NCI-H510A (cell line): ENCODE measurements at places on chromosomes 12 and 14.

GRCh38 chr12:89307474-89308253, 44.6 kb downstream of the DUSP6 start:
- no peak for DNase-seq

DNA sequence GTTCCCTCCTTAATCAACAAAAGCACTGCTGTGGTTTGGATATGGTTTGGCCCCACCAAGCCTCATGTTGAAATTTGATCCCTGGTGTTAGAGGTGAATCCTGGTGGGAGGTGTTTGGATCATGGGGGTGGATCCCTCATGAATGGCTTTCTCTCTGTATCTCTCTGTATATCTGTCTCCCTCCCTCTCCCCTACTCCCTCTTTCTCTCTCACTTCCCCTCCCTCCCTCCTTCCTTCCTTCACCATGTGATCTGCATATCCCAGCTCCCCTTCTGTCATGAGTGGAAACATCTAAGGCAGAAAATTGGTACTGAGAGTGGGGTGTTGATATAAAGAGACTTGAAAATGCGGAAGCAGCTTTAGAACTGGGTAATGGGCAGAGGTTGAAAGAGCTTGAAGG, 5.2 kb downstream of the GSKIP start:
- DNase-seq: no peak

- DNase-seq: no peak
Measured at GRCh38 chr12:1174659-1175058, 183.6 kb downstream of the ERC1 start.

- no peak for DNase-seq
Measured at GRCh38 chr14:31933716-31934115, 143.4 kb upstream of the ARHGAP5 start.

DNA sequence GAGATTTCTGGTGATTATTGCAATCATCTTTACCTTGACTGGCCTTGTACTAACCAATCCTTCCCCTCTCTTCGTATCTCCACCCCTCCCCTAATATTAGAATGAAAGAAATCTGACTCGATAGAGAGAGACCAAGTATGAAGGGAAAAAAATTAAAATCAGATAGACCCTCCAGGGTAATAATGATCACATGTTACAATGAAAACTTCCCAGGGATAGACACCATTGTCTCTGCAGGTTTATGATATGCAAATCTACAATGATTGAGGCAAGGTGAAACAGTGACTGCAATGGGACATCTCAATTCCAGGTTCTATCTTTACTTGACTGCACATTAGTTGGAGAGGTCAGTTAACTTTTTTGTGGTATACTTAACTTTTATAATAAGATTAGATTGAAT, 1.5 kb upstream of the NFKBIA start:
- no peak for DNase-seq

- no peak for DNase-seq
Measured at GRCh38 chr12:5000204-5000603, 43.5 kb upstream of the KCNA5 start.

- DNase-seq: no peak
Measured at GRCh38 chr14:58327019-58327418, 28.7 kb downstream of the ARID4A start.

DNA sequence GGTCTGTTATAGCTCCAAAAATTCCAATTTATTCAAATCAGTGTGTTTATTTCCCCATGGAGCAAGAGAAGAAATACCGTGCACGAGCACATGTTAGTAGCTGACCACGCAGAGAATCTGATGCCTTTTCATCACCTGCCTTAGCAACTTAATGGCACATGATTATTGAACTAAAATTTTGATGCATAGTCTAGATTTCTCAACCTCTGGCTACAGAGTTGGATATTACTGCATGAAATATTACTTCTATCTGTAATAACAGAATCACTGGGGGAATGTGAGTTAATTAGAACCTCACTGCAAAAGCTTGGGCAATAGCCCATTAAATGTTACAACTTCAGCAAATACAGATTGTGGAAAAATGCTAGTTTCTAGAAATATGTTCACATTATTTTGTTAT, 335.8 kb downstream of the FLRT2 start:
- DNase-seq: no peak

DNA sequence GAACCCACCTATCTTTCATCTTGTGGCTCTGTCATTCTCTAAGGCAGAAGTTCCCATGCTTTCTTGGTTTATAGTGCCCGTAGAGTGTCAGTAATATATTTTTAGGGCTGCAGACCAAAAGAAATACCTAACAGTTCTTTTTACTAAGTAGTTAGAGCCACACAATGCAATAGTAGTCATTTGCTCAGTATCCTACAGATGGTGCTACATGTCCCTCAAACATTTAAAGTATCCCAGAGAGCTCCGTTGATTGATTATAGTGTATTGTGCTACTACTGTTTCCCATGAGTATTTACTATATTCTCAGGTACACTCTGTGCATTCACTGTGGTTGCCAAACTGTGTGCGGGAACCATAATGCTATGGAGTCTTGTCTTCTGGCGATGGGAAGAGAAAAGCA, 4.7 kb upstream of the PLBD1 start:
- no peak for DNase-seq

DNA sequence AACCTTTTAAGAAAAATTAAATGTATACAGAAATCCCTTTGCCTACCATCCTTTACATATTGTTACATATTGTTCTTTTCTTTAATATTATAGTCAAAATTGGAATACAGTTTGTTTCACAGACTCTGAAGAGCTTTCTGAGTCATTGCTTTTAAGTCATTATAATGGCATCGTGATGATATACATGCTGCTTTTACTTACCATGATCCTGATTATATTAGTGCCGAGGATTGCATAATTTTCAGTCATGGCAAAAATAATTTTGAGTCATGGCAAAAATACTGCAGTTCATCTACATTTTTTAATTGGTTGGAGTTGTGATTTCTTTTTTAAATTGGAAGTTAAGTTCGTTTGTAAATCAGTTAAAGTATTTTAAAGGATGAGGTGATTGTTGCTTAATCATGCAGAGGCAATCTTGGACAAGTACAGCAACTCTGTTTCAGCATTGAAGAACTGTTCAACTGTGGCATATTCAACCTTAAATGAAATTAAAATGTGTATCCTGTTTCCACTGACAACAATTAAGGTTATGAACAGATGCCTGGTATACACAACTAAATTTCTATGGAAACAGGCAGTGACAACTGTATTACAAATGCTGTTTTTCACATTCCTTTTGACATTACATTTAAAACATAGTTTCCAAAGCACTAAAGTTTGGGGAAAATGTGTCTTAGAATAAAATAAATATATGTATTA, 142.3 kb downstream of the PCNX1 start:
- no peak for DNase-seq

DNA sequence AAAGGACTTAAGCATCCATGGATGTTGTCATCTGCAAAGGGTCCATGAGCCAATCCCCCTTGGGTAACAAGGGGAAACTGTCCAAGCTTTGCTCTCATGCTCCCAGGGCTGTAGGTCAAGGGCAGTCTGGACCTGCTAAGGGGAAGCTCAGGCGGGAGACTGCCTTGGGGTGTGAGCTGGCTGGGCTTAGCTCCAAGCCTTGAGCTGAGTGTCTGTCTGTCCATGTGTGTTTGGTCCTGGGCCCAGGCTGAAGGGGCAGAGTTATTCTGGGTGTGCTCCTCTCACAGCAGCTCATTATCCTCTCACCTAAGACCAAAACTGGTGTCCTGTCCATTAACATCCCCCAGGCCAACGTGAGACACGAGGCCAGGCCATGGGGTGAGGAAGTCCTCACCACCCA, 274.8 kb downstream of the SLC15A4 start:
- no peak for DNase-seq

- no peak for DNase-seq
Measured at GRCh38 chr12:52235001-52235764, 2.1 kb downstream of the KRT7 start.

DNA sequence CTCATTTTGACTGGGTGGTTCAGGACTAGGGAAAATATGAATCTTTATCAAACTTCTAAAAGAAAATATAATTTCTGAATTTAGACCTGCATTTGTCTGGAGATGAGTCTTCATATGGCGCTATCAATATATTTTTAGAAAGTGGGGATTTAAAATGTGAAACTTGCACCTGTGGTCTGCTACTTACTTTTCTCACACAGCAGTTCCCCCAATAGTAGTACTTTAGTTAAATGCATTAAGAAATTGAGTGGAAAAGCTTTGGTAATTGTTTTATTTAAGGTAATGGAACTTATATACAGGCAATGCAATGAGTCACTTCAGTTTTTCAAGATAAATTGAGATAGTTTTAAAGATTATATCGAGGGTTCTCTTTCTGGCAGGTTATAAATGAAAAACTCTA, 91.9 kb downstream of the CNTN1 start:
- no peak for DNase-seq

DNA sequence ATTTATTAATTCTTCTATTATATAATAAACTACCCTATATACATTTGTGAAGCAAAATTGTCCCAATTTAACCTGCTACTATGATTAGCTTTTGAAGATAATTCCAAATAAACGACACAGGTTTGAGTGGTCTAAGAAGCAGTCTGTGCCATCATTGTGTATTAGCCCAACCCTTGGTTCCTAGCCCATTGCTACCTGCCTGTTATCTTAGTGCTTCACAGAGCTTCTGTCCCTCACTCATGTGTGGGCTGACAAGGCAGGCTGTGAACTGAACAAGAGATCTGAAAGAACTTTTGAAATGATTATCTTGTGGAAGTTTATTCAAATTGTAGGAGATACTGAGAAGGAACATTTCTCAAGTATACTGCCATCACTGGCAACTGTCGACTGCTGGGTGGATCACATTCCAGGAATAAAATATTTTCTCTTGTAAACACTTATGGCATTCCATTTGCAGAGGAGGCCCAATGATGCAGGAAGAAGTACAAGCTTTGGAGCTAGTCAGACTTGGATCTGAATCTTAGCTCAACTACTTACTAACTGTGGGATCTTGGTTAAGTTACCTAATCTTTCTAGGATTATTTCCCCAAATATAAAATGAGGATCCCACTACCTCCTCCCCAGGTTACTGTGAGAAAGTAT, 7.8 kb upstream of the MTERF2 start:
- DNase-seq: no peak

DNA sequence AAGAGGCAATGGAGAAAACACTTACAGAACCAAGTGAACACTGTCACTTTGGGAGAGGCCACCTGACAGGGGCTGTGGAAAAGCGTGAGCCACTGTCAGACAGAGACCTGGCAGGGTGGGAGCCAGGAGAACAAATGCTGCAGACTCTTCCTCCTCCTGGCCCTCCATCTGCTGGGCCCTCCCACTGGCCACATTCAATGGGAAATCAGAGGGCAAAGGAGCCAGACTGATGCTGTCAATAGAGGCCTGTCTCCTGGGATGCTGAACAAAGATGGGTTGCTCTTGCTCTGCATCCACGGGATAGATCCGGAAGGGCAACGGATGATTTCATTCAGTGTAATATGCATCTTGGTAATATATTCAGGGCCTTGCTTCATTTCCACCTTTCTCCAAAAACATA, 44.9 kb upstream of the BCAT1 start:
- DNase-seq: no peak

- DNase-seq: no peak
Measured at GRCh38 chr14:95346820-95347219, 27.1 kb upstream of the CLMN start.

GRCh38 chr12:129304529-129304928, 451.3 kb downstream of the GLT1D1 start:
- DNase-seq: no peak

- peak; percentile 38 for DNase-seq
Measured at GRCh38 chr12:55738123-55739024, 4.5 kb upstream of the GDF11 start.

GRCh38 chr12:14260011-14260993, 105.2 kb upstream of the ATF7IP start:
- peak; percentile 25 for DNase-seq

DNA sequence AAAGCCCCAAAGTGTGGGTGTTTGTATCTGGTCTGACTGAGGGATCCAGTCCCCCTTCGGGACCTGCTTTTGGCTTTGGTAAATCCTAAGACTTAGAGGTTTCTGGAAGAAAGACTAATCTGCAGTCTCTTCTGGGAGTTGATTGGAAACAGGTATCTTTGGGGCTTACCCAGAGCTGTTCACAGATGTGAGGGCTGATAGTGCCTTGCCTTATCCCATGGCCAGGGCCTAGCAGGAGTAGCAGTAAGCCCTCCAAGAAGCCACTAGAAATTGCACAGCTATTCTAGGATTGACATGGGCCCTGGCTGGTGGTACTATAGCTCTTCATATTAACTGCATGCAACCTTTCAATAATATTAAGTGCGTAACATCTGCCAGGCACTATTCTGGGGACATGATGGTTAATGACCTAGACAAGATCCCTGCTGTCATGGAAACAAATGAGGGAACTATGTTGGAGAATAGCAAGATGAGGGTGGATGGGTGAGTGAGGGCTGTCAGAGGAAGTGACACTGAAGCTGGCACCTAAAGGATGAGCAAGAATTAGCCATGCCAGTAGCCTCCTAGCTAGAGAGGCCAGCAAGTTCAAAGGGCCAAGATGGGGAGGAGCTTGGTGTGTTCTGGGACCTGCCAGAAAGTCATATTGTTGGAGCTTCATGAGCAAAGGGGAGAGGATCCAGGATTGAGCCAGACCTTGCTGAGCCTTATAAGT, 71.7 kb downstream of the CRADD start:
- DNase-seq: no peak

- no peak for DNase-seq
Measured at GRCh38 chr14:70602254-70602653, 1.8 kb upstream of the MED6 start.

GRCh38 chr12:25585662-25586061, 32.6 kb upstream of the LMNTD1 start:
- DNase-seq: no peak

DNA sequence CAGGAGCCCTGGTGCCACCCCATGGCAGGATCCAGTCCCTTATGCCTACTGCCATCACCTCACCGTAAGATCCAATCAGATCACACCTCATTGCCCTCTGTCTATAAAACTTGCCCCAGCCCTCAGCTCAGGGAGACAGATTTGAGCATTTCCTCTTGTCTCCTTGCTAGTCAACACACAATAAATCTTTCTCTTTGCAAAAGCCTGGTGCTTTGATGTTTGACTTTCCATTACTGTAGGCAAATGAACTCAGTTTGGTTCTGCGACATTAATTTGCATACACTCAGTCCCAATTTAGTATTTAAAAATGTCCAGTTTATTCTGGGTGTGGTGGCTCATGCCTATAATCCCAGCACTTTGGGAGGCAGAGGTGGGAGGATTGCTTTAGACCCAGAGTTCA, 188.4 kb downstream of the AEBP2 start:
- no peak for DNase-seq

DNA sequence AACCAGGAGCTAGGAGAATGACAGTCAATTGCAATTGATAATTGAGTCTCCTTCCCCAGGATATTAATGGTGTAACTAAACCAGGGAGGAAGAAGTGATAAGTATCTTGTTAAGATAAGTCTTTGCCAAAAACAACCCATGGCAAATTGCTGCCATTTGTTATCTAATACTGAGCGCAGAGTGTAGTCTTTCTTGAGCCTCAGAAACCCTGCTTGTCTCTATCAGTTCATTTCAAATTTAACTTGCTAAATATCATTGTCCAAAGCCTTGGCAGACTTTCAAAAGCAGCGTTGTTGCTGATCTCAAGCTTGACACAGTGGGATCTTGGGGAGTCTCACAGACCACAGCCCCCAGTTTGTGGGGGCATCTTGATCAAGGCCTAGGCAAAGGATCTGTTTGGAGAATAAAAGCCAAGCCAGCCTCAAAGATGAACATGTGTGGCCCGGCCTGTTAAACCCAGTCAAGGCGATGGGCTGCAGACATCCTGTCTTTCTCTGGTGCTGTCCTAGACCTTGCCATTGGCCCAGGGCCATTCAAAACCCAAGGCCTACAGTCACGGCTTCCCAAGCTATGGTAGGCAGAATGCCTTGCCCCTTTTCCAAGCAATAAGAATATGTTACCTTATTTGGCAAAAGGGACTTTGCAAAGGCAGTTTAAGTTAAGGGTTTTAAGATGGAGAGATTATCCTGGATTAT, 164.2 kb downstream of the CHST11 start:
- no peak for DNase-seq
